ENCODE measurements at places on chromosomes 12 and 14.

DNA sequence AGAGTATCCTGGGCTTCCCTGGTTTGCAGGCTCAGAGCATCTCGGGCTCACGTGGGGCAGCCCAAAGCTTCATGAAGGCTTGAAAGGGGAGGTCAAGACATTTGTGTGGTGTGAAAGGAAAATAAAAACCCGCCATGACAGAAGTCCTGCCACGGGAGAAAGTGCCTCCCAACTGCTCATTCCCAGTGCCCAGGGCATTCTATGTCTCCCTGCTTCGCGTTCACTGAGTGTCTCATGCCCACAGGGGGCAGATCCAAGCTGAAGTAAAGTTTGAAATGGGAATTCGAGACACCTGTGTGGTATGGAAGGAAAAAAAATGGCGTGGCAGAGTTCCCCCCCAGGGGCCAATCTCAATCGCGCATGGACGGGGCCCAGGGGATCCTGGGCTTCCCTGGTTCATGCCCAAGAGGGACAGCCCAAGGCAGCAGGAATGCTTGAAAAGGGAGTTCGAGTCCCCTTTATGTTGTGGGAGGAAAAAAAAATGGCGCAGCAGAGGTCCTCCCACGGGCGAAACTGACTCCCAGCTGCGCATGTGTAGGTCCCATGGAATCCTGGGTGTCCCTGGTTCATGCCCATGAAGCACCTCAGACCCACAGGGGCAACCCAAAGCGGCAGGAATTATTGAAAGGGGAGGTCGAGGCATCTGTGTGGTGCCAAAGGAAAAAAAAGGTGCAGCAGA, 576.7 kb downstream of the ALG10 start:
- DNase-seq = no peak

GRCh38 chr12:89098441-89099112, 253.7 kb downstream of the DUSP6 start:
- no peak for DNase-seq

DNA sequence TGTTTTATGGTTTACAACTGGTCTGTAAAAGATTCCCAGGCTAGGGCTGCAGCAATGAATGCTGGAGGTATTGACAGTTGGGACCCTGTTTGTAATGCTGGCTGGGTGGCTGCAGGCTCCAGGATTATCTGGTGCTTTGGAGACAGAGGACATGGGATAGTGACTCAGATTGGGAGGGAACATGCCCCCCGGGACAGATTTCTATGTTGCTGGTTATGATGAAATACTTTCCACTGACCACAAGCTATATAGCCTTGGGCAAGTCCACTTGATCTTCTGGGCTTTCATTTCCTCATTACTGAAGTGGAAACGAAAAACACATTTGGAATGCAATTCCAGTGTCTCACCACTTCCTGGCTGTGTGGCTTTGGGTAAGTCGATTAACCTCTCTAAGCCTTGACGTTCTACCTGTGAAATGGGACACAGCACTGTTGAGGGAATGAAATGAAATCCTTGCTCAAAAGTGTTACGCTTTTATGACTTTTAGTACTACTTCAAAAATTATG, 6.3 kb upstream of the TPCN1 start:
- DNase-seq = no peak

DNA sequence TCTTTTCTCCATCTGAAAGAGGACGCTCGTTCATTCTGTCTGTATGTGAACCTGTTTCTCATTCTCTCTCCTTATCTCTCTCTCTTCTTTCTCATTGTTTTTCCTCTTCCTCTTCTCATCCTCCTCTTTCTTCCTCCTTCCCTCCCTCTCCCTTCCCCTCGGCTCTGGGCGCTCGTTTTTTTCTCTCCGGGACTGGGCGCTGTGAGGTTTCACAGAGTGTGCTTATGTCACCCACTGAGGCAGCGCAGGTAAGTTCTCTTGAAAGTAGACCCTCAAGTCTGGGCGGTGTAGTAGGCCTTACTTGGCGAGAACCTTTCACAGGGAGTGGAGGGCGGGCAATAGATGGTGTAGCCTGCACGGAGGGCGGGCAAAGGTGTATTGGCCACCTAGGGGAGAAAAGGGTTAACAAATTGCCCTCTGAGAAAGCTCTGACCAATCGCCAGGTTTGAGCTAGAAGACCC, 4.5 kb upstream of the SIX1 start:
- no peak for DNase-seq

DNA sequence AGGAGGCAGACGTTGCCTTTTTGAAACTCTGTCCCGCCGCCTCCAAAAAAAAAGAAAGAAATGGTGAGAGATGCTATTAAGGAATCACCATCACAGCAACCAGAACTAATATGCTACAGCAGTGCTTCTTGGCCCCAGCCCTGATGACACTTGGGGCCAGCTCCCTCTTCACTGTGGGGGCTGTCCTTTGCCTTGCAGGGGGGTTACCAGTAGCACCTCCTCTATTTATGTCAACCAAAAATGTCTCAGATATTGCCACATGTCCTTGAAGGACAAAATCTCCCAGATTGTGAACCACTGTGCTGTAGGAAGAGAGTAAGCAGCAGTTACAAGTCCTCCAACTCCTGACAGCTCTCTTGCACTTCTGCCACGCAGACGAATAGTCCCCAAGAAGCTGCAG, 76.4 kb downstream of the LRRC74A start:
- DNase-seq = no peak

DNA sequence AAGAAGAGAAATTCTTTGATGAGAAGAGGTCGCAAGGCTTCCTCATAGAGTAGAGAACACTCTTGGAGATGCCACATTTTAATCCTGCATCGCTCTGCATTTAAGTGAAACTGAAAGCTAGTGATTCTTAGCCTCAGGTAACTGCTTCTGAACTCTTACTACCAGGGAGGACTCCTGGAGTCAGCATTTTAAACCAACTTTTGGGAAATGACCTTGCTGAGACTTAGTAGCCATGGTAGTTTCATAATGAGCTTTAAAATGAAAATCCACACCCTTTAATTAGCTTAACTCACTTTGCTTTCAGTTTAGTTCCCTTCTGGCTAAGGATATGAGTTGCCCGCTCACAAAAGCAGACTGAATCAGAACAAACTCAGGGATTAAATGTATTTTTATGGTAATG, 80.3 kb downstream of the SYNE2 start:
- no peak for DNase-seq

- no peak for DNase-seq
These were observed 10.7 kb upstream of the WDR89 start for GRCh38 chr14:63652406-63652805.

DNA sequence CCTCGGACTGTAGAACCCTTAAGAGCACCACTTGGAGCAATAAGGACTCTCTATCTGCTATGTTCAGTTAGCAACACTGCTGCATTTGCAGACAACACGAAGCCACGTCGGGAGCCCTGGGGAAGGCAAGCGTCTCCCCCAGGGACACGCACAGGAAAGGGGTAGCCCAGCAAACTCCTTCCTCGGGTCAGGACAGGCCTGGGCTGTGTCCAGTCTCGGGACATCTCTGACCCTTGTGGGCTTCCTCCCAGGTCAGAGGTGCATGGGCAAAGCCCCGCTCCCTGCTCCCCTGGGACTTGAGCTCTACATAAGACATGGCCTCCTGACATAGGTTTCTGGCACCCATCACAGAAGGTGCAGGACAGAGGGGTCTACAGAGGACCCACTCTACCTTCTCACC, 119.5 kb downstream of the PIWIL1 start:
- DNase-seq = no peak

GRCh38 chr12:56162468-56163290, 4.5 kb downstream of the MYL6 start:
- no peak for DNase-seq

GRCh38 chr14:32224737-32225377, 21.8 kb upstream of the RNU6-8 start:
- DNase-seq = no peak

DNA sequence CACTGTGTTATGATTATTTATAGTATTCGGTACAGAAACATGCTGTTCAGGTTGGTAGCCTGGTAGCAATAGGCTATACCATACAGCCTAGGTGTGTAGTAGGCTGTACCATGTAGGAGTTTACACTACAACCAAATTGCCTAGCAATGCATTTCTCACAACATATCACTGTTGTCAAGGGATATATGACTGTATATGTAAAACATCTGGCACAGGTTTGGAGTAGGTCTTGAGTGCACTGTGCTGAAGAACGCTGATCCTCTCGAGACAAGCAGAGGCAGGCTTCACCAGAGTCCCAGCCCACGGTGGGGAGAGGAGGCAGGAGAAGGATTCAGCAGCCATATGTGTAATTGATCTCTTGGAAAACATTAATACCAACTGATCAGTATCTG, 15.0 kb upstream of the TBX5 start:
- no peak for DNase-seq

DNA sequence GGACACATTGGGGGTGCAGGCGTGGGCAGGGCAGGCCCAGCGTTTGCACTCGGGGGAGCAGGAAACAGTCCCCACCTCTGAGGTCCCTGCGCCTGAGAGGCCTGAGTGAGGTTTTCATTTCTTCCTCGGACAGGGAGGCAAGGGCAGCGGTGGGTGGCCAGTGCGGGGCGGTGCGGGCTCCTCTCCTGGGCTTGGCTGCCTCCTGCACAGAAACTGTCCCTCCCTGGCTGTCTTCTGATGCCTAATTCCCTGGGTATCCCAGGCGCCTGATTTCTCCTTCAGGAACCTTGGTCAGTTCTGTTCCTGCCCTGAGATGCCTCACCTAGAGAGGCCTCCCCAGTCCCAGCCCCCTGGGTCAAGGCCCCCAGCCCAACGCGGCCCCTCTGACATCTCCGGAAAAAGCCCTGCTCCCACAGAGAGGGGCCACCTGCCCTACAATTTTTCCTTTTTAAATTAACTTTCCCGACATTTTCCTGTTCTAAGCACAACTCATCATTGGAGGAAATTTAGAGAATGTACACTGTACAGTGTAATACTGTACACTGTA, 260.3 kb downstream of the ADGRD1 start:
- DNase-seq = no peak

GRCh38 chr14:103861413-103862392, 14.3 kb upstream of the PPP1R13B start:
- DNase-seq = no peak

GRCh38 chr12:86484473-86484872, 228.3 kb upstream of the MGAT4C start:
- DNase-seq = no peak

Data from GM20000 (cell line).